GM23338 (cell line): ENCODE measurements at places on chromosomes 5 and 9. TPM values are rescaled to one million over a fixed set of nuclear protein-coding genes. Genes with fewer than 3 reads are reported as not detected.

Gene TSSK1B
- total RNA-seq: 0.52 TPM in 1 of 2 replicates, not detected in the other

Gene MYOT
- total RNA-seq: not detected in 2 replicates

Gene GRXCR2
- total RNA-seq: not detected in 2 replicates

Gene NSG2
- not detected in 2 replicates for total RNA-seq

Gene MZB1
- 1.6 TPM in 1 of 2 replicates, not detected in the other for total RNA-seq
